ENCODE measurements at places on chromosomes 12 and 14.

- DNase-seq, result no peak
These were observed 70.3 kb upstream of the MBIP start for GRCh38 chr14:36390718-36391117.

GRCh38 chr12:88977115-88977514 lies 375.2 kb downstream of the DUSP6 start:
- no peak for DNase-seq

DNA sequence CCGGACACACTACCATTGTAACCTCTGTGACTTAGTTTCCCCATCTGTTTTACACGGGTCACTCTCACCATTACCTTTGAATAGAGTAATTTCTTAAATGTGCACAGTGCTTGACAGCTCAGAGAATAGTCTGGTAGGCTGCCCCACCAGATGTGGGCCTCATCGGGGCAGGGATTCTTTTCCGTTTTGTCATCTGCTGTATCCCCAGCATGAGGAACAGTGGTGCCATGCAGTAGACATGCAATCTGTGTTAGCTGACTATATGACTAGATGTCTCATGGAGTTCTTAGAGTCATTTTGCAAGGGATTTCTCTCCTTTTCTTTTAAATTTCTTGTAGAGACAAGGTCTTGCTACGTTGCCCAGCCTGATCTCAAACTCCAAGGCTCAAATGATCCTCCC lies 44.9 kb upstream of the PLEKHG3 start:
- DNase-seq, result no peak

DNA sequence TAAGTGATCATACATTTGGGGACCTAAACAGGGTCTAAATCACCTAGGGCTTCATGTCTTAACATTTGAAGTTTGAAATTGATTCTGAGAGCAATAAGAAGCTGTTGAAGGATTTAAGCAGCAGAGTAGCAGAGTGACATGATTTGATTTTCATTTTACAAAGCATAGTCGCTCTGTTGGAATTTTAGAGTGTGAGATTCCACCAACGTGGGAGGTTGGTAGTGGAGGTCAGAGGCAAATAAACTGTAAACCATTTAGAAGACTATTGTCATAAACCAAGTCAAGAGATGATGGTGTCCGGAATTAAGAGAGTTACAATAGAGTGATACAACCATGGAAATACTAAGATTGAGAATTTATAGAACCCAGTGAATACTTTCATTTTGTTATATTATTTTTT lies 52.7 kb upstream of the ZDHHC17 start:
- DNase-seq, result no peak

- DNase-seq, result no peak
These were observed 473.6 kb downstream of the RMST start for GRCh38 chr12:97936165-97936564.

GRCh38 chr12:62717643-62718042 lies 217.3 kb downstream of the PPM1H start:
- DNase-seq, result no peak

- DNase-seq, result no peak
These were observed 18.5 kb downstream of the NCOR2 start for GRCh38 chr12:124548854-124549378.

DNA sequence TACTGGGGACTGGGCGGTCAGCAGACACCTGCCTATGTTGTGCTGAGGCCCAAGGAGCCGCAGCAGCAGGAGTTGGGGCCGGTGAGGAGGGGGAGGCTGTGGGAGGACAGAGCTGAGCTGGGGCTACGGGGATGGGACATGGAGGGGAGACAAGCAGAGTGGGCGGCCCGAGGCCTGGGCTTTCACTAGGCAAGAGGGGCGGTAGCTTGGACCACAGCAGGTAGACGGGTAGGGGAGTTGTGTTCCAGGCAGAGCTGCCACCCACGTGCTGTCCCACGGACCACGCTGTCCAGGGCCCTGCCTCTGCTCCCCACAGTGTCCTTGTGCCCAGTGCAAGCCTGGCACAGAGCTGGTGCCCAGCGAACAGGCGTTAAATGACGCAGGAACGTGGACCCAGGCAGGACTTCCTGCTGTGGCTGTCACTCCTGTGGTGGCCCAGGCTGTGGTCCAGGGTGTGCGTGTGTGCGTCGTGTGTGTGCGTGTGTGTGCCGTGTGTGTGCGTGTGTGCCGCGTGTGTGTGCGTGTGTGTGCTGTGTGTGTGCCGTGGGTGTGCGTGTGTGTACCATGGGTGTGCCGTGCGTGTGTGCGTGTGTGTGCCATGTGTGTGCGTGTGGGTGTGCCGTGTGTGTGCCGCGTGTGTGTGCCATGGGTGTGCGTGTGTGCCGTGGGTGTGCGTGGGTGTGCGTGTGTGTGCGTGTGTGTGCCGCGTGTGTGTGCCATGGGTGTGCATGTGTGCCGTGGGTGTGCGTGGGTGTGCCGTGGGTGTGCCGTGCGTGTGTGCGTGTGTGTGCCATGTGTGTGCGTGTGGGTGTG lies 6.8 kb downstream of the CEP170B start:
- no peak for DNase-seq

DNA sequence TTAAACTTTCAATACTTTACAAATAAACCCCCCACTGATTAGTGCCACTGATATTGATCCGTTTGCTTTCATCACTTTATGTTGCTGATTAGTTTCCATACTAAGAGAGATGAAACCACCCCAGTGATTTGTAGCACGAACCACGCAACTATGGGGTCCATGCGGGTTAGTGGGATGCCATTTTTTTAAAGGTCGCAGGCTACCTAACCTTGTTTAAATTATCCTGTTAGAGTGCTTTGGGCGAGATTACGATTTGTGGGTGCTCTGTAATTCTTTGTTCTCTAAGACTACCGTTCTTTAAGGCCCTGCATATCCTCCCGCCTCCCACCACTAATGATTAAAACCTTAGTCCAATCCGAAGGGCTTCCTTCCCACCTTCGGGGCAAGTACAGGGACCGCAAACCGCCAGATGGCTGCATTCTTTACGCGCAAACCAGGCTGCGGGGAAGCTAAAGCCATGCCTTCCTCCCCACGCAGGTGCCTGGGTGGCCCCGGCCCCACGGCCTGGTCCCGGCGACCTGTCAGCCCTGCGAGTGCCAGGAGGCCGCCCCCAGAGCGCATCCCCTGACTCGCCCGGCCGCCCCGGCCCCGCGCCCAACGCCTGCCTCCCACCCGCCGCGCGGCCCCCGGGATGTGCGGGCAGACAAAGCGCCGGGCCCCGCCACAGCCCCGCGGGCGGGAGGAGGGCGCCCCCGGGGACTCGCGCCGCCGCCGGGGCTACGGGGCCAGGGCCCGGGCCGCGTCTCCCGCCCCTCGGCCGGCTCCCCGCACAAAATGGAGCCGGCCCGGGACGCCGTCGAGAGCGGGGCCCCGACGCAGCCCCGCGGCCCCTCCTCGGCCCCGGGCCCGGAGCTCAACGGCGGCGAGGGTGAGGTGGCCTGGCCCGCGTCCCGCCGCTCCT lies 759 bp downstream of the NFYB start:
- DNase-seq, result no peak

- DNase-seq, result no peak
These were observed 45.8 kb downstream of the SLCO1C1 start for GRCh38 chr12:20740972-20741371.

- DNase-seq, result no peak
These were observed 523.7 kb upstream of the FOXG1 start for GRCh38 chr14:28242895-28243294.

DNA sequence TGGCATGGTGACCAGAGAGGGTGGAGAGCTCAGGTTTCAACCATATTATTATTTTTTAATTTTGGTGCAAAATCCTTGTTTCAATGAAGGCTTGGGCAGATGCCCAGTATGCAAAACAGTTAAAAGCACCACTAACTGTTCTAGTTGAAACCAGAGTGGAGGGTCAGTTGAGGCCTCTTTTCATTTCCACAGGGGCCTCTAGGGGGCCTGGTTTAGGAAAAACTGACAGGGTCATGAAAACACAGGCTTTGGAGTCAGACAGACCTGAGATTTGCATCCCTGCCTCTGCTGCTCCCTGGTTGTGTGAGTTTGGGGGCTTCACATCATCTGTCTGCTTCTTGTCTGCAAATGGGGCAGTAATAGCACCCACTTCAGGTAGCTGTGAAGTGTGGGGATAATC lies 3.3 kb upstream of the RPH3A start:
- DNase-seq, result no peak
